Esophagus squamous epithelium (tissue), 5 donors: ENCODE measurements at places on chromosomes 5 and 9. TPM values are rescaled to one million over a fixed set of nuclear protein-coding genes. Genes with fewer than 3 reads are reported as not detected.

- DNase-seq, result no peak
These were observed 55.3 kb upstream of the RAD23B start for GRCh38 chr9:107227774-107228173.

DNA sequence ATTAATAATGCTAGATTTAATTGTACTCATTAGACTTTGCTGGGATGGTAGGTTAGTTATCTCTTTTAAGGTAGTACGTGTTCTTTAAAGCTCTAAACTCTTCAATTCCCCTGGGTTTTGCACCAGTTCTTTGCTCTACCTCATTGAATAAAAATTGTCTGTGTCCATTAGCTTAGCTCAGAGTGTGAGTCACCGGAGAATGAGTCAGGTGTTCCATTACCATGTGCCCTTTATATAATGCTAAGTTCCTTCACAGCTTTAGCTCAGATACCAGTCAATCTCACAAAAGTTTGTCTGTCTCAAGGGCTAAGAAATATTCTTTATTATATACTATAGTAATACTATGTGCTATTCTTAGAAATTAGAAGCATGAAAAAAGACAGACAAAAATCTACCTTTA lies 339.4 kb downstream of the PRELID2 start:
- no peak for DNase-seq

- no peak for DNase-seq
These were observed 22.9 kb downstream of the KIF2A start for GRCh38 chr5:62328772-62329491.

- DNase-seq, result no peak
These were observed 166.0 kb downstream of the ROR2 start for GRCh38 chr9:91783876-91784672.

DNA sequence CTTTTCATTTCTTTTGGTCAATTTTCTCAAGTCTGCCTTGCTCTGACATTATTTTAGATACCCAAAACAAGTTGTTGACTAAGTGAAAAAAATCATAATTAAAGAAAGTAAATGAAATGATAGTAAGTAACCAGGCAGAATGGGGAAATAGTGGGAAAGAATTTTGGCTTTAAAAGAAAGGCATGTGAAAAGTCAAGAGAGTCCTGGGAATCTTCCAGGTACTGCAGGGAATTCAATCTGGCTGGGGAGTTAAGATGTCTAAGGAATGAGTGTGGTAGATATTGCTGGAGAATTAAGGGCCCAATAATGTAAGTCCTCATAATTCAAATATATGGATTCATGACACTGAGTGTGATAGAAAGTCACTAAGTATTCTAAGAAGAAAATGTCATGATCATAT lies 123.1 kb upstream of the PAPPA start:
- no peak for DNase-seq

- DNase-seq, result no peak
These were observed 6.9 kb upstream of the SLC12A7 start for GRCh38 chr5:1118738-1119137.

GRCh38 chr5:159469496-159470372 lies 139.4 kb upstream of the IL12B start:
- no peak for DNase-seq

GRCh38 chr5:141051521-141051866 lies 320 bp downstream of the PCDHB1 start:
- no peak for DNase-seq

- DNase-seq, result no peak
These were observed 19.9 kb upstream of the KCNMB1 start for GRCh38 chr5:170408877-170409660.

DNA sequence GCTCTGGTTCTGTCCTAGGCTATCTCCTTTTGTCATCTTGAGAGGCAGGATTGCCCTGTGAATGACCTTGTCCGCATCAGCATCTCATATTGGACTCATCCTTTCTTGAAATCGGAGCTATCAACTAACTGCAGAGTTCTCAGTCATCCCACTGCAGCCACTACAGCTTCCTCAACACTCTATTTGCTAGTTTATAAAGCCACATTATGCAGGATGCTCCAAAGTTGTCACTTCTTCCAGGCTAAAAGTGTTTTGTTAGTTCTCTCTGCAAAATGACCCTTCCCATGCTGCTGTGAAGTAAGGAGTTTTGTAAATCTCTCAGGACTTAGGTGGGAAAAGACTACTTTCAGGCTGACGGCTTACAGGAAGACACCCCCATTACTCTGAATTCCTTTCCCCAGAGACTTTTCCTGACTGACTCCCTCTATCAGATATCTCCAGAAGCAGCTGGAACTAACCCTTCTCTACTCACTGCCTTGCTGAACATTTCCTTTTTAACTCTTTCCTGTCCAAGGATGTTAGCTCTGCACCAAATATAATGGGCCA lies 257.6 kb downstream of the NFIB start:
- no peak for DNase-seq

DNA sequence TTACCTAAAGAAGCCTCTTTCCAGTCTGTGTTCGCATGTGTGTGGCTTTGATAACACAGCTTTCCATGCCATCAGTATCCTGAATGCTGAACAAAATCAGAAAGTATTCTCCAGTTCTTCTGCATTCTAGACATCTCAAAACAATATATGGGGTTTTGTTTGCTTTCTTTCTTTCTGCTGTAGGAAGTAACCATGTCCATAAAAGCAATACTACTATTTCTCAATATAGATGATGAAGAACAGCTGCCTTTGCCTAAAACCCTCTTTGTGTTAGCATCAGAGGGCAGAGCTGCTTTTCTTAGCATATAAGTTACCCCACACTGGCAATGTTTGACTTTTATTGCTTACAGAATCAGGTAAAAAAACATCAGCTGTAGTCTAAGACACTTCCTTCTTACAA lies 963.6 kb downstream of the CDH12 start:
- no peak for DNase-seq

DNA sequence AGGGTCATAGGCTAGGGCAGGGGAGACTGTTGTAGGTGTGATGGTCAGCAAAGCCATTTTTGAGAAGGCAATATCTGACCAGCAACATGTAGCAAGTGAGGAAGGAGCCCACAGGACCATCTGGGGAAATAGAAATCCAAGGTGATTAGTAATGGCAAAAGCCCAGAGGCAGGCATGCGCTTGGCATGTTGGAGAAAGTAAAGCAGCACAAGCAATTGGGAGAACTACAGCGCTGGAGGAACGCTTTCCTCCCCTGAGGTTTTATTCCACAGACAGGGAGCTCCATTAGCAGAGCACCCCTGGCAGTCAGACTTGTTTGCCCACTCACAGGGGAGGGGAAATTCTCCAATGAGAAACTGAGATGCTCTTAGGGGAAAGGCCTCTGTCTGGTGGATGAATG lies 54.8 kb upstream of the FOXB2 start:
- no peak for DNase-seq

DNA sequence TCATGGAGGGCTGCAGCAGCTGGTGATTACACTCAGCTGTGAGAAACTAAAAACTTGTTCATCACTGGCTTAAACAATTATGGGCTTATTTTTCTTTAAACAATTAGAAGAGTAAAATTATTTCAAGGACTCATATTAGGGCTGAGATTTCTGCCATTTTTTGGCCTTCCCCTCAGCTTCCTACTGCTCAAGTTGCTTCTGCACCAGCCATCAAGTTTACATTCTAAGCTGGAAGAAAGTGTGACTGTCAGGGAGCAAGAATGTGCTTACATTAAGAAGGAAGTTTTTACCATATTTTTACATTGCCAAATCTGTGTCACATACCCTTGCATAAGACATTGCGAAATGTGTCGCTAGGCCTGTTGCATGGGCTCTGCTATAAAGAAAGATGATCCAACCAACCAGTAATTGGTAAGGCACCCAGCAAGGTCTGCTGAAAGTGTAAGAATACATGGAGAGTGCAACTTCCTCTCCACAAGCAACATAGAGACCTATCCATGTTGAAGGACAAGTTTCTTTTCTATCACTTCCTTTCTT lies 260.3 kb upstream of the CDH10 start:
- DNase-seq, result no peak

GRCh38 chr5:154071799-154072413 lies 33.1 kb downstream of the MFAP3 start:
- no peak for DNase-seq

- DNase-seq, result no peak
These were observed 59.6 kb downstream of the ARHGAP26 start for GRCh38 chr5:142829801-142830220.

DNA sequence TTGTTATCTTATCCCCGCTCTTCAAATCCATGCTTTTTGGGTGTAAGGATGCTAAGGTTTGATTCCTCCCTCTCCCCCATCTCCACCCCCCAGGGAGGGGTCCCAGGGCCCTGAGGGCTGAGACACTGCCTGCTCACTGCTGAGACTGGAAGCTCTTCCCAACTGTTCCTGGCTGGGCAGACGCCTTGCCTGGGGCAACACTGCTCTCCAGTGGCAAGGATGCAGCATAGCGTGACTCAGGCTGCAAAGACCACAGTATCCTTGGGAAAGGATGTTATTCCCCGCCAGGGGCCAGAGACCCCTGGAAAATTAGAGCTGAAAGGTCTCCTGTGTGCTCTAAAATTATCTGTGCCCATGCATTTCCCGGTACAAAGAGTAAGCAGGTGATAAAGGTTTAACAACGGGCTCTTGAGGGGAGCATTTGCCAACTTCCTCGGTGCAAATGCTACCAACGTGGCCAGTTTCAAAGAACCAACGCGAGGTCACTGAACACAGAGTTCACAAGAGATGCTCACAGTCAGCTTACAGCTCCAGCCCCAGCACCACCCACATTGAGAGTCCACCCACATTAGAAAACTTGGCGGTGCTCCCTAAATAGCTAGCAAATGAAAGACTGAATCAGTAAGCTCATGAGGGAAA lies 271.9 kb downstream of the NSG2 start:
- no peak for DNase-seq

GRCh38 chr5:137037848-137038247 lies 461.3 kb downstream of the SPOCK1 start:
- DNase-seq, result no peak

DNA sequence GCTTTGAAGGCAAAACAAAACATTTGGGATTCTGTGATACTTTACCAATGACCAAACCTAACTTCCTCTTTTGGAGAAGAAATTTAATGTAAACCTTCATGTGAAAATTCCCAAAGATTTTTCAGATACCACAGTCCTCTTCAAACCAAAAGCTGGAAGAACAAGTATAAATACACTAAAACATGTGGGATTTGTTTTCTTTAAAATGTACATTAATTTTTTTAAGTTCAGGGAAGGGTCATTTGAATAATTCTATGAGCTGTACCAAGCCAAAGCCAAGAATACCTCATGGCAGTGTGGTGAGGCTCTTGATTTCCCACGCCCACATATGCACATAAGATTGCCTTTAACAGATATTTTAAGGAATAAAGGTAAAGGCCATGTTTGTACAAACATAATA lies 28.4 kb upstream of the ITGA1 start:
- DNase-seq, result no peak

DNA sequence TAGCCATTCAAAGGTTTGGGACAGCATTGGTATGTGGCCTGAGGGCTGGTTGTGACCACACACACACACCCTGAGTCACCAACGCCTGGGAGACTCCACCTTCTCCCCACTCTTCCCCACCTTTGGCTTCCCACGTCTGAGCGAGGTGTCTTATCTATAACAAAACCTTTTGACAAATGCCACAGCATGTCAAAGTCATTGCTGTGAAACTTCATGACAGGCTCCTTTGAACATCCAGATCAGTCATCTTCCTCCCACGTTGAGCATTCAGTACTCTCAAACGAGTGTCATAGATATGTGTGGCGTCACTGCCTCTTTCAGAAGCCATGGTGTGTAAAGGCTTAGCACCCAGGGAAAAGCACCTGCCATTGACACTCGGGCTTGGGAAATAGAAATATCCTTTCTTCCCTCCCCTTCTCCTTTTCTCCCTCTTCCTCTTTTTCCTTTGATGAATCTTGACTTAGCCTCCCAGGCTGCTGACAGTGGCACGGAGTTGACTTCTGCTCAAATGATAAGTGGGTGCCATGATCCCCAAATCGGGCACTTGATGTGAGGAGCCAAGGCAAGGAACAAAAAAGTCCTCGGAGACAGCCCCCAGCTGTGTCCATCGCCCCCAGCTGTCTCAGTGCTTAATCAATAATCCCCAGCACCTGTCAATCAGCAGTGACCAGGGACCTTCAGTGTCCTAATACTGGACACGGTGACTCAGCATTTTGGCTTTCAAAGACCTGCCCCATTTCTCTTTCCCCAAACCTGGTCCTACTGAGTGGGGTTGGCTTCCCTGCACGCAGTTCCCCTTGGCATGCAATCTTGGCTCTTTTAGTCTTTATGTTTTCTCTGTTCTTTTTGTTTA lies 114.8 kb downstream of the FGF18 start:
- no peak for DNase-seq

GRCh38 chr9:20290257-20290656 lies 332.0 kb downstream of the MLLT3 start:
- DNase-seq, result no peak

DNA sequence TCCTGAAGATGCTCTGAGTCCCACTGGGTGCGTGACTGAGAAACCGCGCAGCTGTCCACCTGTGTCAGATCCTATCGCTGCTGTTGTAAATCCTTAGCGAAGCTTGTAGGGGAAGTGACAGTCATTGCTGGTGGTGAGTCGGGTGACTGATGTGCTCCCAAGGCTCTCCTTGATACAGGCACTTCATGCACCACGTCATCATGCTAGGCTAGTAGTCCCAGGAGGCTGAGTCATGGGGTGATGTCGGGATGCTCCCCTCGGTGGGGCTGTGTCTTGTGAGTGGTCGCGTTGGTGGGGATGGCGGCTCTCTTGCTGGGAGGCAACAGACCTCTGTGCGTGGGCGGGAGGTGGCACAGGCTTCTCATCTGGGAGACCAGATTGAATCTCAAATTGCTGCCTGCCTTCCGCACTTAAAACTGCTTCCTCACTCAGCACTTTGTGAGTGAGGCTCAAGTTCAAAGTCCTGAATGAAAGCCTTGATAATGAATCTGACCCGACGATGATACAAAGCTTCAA lies 84.7 kb downstream of the CSNK1A1 start:
- no peak for DNase-seq

DNA sequence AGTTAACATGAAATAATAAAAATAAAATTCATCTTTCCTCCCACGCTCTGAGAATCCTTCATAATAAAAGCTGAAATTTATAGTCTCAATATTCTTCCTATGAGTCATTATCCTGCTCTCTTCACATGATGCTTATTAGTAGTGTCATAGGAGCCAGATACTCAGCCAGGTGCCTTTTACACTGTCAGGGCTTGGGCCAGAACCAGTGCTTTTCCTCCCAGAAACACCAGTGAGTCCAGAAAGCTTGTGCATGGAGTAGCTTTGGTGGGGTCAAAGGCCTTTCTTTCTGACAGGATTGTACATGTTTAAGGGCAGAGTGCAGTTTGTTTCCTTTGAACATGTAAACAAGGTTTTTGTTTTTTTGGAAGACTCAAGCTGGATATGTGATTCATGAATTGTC lies 6.8 kb downstream of the LSM11 start:
- no peak for DNase-seq

The PCYOX1L gene
- total RNA-seq, result 3.1 TPM

The FAM78A gene
- 1.1 TPM for total RNA-seq

The PLAC8L1 gene
- total RNA-seq, result not detected

The JAKMIP2 gene
- 0.09 TPM for total RNA-seq

The ORM2 gene
- total RNA-seq, result not detected
